Neuronal stem cell (in vitro differentiated cells): ENCODE measurements at places on chromosomes 2 and 18.
A peak's percentile ranks its signal among the peaks of the same experiment; 100 is the strongest.

GRCh38 chr18:48155856-48156255, 225.4 kb upstream of the SMAD2 start:
- no peak for DNase-seq

- no peak for DNase-seq
Observed at GRCh38 chr2:121151311-121152109, 133.5 kb downstream of the TFCP2L1 start.

DNA sequence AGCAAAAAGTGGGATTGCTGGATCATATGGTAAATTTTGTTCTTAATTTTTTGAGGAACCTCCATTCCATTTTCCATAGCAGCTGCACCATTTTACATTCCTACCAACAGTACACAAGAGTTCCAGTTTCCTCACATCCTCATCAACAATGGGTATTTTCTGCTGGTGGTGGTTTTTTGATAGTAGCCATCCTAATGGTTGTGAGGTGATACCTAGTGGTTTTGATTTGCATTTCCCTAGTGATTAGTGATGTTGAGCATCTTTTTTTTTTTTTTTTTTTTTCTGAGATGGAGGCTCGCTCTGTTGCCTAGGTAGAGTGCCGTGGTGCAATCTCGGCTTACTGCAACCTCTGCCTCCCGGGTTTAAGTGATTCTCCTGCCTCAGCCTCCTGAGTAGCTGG, 30.5 kb downstream of the METTL21A start:
- no peak for DNase-seq

GRCh38 chr18:9287036-9287435, 47.5 kb upstream of the TWSG1 start:
- no peak for DNase-seq

DNA sequence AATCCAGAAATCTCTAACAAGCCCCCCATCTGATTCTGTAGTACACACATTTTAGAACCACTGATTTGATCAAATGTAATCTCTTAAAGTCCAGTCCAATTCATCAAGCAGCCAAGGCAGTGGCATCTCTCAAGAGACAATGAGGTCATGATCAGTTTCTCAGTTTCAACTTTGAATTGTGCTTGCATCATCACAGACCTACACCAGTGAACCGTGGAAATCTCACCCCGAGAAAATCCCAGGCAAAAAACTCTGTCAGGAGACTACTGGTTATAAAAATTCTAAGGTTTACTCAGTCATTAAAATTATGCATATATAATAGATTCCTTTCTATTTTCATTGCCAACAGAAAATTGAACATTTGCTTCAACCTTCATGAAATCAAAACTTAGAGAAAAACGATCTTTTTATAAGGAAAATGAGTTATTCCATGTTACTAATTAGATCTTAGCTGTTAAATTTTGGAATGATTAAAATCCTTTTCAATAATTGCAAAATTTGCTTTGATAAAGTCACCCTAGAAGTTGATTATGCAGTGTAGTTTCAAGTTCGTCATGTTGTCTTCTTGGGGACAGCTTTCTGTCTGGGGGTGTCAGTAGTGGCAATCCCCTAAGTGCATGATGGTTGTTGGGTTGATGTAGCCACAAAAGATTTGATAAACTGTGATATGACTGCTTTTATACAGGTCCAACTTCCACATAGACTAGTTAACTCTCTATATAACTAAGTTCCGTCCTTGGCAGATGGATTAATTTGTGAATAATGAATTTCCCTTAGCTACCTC, 235.0 kb downstream of the CAMKMT start:
- DNase-seq = no peak

- no peak for DNase-seq
Observed at GRCh38 chr18:11259469-11260150, 110.2 kb upstream of the PIEZO2 start.

DNA sequence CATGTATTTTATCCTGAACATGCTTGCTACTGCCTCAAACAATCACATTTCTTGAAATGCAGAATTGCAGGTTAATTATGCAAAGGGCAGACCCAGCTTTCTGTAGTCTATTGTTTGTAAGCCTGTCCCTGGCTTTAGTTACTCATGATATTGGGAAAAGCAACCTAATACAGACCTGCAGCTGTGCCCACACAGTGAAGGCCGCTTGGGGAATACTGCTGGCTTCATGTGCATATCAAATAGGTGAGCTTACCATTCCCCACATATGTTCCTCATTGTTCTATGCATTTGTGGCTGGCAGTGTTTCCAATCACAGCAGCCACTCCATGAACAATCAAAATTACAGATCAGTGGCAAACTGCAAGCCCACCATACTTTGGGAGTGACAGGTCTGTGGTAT, 186.3 kb downstream of the TMEM163 start:
- no peak for DNase-seq

DNA sequence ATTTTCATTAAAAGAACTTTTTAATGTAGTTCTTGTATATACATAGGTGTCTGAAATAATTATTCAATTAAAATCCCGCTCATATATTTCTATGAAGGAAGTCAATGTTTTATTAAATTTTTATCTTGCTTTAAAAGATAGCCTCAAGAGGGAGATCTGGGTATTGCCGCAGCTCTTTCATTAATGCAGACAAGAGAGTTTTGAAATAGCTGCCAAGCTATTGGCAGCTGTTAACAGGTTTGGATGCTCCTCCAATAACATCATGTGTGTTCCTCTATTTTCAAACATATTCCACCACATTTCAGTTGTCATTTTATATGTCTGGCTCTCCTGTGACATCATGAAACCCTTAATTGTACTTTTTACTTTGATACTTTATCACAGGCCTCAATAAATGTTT, 12.9 kb upstream of the NT5C1B start:
- no peak for DNase-seq

- peak; percentile 49 for DNase-seq
Observed at GRCh38 chr2:33475224-33476130, 972 bp upstream of the RASGRP3 start.

DNA sequence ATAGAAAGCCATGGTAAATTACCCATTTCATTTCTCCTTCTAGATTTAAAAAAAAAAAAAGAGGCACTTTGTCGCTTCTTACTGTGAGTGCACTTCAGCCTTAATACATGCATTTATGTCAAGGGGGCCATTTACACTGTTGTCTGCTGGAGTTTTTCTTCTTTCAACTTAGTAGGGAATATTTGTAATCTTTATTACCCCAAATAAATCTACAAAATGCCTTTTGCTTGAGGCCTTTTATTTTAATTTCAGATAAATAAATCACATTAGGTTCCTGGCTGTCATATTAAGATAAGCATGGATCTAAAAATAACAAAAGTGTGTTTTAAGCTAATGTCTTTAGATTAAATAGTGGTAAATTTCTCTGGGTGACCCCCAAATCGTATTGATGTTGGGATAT, 276.0 kb downstream of the NCKAP5 start:
- no peak for DNase-seq

DNA sequence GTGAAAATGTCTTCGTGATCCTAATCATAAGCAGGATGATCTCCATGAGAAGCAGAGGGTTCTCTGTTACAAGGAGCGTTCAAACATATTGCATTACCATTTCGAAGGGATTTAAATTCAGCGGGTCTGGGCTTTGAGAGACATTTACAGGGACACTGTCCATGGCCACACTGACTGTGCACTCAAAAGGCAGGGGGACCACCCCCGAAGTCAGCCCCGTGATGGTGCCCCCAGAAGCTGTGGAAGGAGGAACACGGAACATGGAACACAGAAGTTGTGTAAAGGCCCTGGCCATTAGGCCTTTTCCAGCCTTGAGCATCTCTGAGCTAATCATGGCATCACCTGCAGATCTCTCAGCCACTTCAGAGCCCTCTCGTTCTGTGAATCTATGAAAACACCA, 268.4 kb upstream of the MYT1L start:
- DNase-seq = no peak

DNA sequence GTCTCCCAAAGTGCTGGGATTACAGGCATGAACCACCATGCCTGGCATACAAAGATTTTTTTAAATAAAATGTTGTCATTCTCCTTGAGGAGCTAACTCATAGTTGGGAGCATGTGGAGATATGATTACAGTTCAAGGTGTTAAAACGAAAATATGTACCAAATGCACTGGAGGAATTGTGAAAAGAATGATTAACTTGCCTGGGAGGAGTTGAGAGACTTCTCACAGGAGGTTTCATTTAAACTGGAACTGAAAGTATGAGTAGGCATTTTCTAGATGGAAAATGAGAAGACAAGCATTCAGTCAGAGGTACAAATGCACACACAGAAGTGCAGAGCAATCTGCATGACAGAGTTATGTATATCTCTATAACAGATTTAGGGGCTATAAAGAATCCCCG, 126.6 kb upstream of the PDE1A start:
- no peak for DNase-seq

GRCh38 chr2:112915300-112916144, 4.6 kb downstream of the IL37 start:
- DNase-seq = no peak

- DNase-seq = no peak
Observed at GRCh38 chr18:8800445-8800844, 95.1 kb downstream of the MTCL1 start.

- DNase-seq = no peak
Observed at GRCh38 chr2:150532879-150533278, 45.4 kb upstream of the RND3 start.

GRCh38 chr18:47791461-47791985, 138.9 kb downstream of the SMAD2 start:
- DNase-seq = no peak

DNA sequence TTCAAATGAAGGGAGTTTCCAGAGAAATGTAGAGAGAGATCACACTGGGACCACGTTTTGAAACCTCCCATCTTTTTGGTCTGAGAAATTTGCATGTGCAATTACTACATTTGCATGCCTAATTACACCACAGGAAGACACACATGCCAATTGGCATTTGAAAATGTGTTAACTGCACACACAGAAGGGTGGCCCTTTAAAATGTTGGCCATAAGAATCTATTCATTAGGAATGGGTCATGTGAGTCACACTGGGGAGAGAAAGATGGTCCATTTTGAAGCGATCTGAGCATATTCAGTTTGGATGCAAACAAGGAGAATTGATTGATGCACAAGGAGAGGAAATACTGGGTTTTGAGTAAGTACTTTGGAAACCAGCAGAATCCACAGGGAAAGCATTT, 1407.1 kb upstream of the ACVR2A start:
- no peak for DNase-seq

DNA sequence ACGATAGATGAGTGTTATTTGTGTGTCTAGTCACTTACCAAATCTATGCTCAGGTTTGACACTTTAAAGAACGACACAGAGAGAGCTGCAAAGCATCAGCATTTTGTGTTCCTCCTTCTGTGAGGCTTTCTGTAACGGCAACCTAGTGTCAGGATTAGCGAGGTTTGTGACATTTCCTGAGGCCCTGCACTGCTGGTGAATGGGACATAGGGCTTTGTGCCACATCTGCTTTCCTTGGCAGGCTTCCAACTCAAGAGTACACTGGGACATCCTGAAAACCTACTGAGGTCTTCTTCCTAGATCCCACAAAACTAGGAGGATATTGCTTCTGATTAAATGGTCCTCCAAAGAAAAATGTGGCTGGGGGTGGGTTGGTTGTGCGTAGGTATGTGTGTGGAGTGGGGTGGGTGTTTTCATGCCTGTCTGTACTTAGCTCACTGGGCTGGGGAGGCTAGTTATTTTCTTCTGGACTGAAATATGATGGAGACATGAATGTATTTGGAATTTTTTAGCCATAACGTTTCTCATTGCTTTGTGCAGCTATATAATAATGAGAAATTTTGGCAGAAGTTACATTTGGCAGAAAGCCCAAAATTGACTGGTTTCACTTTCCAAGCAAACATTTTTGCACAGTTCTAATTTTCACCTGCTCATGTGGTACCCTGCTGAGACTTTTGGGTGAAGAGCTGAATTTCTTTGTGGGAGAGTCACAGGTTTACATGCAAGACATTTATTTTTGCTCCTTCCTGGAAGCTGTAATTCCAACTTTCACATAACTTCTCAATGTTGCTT, 308.4 kb downstream of the XIRP2 start:
- DNase-seq = no peak

DNA sequence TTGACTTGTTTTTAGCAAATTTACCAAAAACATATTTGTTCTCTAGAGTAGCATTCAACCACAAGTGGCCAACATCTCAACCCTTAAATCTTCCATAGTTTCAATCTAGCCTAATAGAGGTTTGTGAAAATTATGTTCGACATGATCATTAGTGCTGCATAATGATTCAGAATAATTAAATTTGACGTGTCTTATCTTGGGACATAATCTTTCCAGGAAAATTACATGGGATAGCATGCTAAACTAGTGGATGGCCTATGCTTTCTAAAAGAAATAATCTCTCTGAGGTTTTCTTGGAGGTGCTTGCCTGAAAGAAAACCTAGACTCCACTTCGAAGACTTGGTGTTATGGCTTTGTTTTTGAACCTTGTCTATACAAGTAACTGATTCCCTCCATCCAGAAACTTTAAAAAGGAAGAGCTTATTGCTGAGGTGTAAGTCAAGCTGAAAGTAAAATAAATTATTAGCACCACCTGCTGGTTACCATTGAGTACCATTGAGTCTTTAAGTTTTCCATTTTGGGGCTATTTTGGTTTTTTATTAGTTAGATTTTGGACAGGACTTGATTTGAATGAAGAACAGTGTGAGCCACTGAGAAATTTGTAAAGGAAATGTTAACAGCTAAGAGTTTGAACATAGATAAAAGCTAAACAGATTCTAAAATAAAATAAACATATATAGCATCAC, 32.7 kb downstream of the COX7A2L start:
- no peak for DNase-seq

DNA sequence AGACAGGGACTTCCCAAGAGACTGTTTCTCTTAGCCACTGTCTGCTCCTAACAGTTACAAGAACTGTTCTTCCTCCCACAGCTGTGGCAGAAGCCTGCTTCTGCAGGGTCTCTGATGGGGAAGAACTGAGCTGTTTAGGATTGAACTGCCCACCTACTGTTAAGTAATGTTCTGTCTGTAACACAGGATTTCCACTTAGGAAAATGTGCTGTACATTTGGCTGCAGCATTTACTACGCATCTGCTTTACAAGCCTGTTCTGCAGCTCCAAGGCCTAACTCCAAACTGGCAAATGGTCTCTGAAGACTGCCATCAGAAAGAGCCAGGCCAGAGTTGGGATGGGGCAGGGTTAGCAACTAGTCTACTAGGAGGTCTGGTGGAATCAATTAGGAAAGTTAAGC, 87.8 kb upstream of the UPP2 start:
- DNase-seq = no peak
